ENCODE measurements at places on chromosomes 11 and 22.

DNA sequence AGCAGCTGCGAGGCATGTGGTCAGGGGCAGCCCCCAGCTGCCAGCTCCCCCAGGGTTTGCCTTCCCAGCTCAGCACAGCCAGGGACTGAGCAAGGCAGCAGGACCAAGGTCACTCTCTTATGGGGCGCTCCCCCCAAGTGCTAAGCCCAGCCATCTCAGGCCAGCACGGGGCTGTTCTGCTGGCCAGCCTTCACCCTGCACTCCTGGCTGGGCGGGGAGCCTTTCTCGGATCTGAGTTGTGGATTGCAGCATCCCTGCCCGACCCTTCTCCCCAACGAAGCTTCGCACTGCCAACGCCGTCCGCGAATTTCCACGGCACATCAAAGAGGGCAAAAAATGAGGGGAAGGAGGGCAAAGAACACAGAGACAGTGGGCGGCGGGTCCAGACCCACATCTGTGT, 42.5 kb upstream of the GAL start:
- DNase-seq: no peak

DNA sequence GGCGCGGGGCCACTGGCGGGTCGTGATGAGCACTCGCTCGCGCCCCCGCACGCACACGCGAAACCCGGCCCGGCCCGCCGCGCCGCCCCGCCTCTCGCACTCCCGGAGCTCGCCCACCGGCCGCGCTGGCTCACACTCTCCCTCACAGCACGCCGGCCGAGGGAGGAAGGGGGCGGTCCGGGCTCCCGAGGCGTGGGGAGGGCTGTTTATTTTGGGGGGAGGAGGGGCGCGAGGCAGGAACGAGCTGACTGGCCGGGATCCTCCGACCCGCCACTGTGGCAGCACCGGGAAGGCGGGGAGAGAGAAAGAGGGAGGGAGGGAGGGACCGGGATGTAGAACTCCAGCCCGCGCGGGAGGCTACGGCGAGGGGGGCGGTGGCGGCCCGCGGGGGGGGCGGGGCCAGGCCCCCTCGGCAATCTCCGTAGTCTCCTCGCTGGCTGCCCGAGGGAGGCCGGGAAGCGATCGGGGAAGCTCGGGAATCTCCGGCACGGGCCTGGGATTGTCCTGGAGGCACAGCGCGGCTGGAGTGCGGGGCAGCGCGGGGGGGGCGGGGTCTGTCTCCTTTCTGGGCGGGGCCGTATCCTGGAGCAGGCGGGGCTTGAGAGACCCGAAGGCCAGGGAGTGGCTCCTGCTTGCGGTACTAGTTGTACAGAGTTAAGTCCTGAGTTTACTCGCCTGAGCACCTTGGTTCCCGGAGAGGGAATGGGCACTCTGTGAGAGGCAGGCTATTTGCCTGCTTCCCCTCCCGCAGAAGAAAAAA, at the start of gene RBFOX2:
Gene RBFOX2 (minus strand): TSS at position 179 of the 760 bp plus-strand sequence. CDS start 399 bp downstream, outside the sequence.
- DNase-seq: peak; percentile 98

DNA sequence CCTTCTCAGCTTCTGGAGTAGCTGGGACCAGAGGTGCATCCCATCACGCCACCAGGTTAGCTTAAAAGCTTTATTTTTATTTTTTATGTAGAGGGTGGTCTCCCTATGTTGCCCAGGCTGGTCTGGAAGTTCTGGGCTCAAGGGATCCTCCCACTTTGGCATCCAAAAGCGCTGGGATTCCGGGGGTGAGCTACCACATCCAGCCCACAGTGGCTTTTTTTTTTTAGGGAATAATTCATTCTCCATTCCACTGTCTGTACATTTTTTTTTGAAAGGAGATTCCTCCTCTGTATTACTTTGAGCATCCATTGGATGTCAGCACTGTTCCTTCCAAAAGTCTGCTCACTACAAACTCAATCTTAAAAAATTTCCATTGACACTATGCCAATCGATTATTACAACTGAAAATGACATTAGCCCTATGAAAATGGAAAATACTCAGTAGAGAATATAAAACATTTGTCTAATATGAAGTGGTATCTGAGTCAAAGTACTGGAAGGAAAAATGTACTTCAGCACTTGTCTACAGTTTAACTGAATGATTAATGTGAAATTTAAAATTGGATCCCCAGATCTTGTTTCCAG, 1.3 kb upstream of the LPXN start:
- DNase-seq: no peak

DNA sequence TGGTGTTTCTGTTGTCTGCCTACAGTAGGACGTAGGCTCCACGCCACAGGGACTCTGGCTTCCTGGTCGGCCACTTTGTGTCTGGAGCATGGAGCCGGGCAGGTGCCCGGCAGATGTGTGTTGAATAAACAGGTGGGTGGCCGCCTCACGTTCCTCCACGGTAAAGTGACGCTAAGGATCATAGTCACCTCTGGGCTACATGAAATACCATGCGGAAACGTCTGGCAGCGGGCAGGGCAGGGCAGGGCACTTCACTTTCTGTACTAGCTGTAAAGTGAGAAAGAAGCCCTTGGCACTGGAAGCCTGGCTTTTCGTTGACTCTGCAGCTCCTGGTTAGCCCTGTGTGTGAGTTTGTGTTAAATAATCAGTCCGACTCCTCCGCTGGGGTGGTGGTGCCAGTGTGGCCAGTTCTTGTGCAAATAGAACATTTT, 52.4 kb downstream of the MCM5 start:
- no peak for DNase-seq

DNA sequence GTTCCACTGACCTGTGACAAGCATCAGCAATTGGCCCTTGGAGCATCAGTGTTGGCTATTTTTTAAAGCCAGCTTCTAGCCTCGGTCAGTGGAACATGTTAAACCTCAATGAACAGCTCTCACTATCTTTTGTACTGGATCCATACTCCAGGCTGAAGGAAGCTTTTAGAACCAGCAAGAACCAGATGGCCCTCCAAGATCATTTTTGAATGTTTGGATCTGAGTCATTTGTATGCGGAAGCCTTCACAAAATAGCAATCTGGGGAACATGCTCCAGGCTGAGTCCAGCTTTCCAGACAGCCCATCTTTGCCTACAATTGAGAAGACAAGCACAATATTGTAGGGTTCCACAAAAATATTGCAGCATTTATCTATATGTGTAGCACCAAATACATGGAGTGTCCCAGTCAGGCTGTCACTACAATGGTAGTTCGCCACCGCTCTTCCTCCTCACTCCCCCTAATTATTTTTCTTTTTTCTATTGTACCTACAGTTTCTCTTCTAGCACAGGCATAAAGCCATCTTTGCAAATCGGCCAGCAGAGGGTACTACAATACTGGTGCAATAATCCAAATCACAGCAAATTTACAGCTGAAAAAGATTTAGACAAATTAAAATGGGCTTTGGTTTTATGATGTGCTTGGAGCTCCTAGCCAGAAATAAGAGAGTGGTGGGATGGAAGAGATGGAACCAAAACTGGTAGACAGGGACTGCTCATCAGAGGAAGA, 177.4 kb upstream of the BLID start:
- DNase-seq: no peak

DNA sequence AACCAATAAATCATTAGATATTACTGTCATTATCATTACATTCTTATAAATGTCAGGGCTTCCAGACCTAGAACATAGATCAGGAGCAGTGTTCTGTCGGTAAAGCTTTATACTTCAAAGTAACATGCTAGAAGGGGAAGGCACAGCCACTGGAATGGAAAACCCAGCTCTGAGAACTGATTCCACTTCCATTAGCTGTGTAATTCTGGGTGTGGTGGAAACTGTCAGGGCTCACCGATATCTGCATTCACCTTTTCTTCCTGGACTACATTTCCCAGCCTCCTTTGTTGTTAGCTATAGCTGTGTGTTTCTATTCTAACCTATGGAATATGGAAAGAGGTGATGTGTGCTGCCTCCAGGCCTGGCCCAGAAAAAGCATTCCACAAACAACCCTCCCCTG, 585.8 kb downstream of the BUD13 start:
- no peak for DNase-seq

DNA sequence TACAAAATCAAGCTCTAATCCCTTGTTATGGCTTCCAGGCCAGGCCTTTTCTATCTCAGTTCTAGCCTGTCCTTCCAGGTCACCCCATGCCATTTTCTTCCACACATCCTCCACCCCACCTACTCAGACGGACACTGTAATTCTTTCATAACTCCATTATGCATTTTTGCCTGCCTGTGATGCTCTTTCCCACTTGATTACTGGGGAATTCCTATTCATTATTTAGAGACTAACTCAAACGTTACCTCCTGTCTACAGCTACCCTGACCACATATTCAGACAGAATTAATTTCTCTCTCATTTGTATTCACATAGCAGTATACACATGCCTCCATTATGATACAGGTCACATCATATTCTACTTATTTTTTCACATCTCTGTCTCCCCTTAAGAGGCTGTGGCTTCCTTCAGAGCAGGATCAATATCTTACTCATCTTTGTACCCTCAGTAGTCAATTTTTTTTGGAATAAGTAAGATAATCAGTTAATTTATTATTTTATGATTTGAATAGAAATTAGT, 156.5 kb upstream of the ZC3H12C start:
- DNase-seq: no peak

DNA sequence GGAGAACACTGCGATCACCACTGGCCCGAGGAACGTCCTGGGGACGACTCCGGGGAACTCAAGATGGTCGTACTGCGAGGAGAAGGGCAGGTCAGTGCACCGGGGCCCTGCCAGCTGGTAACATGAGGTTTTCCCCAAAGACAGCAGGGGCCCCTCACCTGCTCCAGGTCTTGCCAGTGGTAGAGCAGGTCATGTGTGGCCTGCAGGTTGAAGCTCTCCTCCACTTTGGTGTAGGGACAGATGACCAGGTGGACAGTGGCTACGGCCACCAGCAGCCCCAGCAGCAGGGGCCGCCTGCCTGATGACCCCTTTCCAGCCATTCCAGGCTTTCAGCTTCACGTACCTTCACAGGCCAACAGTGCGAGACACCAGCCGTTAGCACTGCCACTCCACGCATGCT, 4.8 kb downstream of the ALG12 start:
- no peak for DNase-seq

DNA sequence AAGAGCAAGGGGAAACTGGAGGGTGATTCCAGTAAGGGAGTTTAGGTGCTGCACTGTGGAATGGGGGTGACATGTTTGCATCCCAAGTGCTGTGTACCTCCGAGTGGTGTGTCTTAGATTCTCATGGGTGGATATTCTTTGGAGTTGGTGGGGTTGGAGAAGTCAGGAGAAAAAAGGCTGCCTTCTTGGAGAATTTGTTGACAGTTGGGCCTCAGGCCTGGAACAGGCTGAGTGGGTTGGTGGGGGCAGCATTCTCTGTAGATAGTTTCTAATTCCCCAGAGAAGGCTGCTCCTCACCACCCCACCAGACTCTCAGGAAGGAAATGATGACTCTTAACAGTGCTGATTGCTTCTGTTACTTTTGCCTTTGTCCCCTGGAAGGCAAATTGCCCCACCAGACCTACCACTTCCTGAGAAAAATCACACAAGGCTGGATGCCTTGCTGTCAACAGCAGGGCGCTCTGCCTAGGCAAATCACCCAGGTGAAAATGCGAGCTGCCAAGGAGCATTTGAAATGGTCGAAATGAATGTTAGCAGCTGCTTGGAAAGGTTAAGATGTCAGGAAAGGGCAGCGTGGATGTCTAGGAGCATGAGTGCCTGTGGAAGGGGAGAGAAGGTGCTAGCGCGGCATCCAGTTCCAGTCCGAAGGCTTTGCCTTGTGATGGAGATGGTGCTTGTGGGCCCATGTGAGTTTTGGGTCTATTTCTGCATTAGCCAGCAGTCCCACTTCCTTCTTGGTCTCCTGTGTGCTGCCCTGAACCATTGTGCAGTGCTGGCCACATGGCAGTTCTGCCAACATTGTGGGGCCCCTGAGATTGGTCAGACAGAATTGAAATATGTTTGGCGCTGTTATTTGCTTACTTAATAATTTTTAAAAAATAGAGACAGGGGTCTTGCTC, 29.7 kb upstream of the SORL1-AS1 start:
- DNase-seq: no peak

DNA sequence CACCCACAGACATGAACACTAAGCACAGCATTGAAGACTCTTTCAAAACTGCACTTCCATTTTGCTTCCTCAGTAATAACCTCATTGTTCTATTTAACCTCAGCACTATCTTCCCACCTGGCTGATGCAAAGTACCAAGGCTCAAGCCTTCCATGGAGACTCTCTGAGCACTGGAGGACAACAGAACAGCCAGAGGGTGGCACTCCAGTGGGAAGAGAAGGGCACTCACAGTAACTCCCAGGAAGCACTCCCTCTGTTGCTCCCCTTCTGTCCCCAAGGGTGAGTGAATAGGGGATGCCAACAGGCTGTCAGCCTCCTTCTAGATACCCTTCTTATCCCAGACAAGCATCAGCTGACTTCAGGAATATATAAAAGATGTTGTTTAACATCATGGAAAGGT, 3.5 kb downstream of the ME3 start:
- DNase-seq: no peak

DNA sequence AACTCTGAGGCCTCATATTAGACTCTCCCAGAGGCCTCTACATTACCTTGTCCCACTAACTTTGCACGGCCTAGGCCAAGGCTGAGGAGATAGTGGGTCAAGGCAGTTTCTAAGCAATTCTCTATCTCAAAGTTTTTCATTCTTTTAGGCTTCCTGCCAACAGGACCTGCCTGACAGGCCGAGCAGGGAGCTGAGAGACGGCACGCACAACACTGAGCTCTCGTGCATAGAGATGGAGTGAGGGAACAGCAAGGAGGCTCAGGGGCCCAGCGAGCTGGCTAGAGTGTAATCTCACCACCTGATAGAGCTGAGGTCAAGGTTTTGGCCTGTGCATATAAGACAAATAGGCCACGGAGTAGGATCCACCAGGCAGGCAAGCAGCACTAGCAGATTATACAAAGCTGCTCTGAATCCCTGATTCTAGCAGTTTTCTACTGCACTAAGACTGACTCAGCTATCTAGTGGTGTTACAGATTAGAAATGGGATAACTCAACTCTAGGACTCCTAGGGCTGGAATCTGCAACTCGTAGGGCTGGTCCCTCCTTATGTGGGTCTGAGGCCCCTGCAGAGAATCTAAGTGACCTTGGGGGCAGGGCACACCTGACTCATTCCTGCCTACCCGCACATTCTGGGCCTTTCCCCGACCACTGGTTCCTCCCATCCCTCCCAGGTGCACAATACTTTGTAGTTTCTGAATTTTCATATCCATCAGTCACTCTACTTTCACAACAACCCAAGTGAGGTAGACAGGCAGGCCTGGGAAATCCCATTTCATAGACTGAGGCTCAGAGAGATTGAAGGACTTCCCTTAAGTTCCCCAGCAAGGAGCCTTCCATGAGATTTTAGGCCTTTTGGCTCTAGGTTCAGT, 1.7 kb downstream of the CYB5R2 start:
- no peak for DNase-seq

Data from neural progenitor cell (in vitro differentiated cells).